ENCODE measurements at places on chromosomes 1 and 21.

- peak; percentile 76 for DNase-seq
Observed at GRCh38 chr1:202599669-202600431, 110.4 kb downstream of the SYT2 start.

GRCh38 chr1:75470448-75470847, 140.5 kb downstream of the SLC44A5 start:
- no peak for DNase-seq

GRCh38 chr1:115729756-115730155, 38.8 kb downstream of the CASQ2 start:
- peak; percentile 60 for DNase-seq

DNA sequence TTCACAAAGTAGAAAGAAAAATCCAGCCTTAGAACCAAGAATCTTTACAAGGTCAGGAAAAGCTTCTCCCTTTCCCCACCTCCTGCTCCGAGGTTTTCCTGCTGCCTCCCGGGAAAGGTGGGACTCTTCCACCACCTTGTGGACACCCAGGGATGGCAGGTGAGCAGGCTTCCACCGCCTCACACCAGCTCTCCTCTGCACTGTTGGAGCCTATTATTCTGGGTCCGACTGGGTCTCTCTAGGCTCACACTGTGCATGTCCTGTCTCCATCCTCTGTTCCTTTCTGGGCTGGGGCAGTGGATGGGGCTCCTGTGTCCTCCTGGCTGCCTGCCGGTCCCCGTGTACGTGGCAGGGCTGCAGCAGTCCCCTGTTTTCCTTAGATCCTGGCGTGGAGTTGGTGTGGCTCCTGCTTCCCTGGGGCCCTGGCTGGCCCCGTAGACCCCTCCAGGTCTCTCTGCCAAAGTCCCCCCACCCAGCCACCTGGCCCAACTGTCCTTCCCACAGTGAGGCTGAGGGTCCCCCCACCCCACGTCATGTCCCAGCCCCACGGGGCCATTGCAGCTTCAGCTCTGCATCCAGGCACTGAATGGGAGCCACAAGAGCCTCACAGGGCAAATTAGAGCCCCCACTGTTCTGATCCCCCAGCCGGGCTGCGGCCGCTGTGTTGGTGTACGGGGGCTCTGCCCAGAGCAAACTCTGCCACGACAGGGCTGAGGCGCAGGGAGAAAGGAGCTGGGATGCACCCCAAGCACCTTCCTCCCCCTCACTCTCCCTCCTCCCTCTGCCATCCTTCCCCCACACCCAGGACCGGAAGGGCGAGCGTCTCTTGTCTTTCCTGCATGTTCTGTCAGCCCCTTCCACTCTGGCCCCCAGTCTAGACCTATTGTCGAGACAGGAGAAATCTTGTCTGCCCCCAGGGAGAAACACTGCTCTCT, 3.3 kb upstream of the SLC45A1 start:
- peak; percentile 72 for DNase-seq

- DNase-seq = peak; percentile 40
Observed at GRCh38 chr1:246784621-246785493, 60.6 kb downstream of the SCCPDH start.

- no peak for DNase-seq
Observed at GRCh38 chr1:204647805-204648153, 37.8 kb downstream of the LRRN2 start.

DNA sequence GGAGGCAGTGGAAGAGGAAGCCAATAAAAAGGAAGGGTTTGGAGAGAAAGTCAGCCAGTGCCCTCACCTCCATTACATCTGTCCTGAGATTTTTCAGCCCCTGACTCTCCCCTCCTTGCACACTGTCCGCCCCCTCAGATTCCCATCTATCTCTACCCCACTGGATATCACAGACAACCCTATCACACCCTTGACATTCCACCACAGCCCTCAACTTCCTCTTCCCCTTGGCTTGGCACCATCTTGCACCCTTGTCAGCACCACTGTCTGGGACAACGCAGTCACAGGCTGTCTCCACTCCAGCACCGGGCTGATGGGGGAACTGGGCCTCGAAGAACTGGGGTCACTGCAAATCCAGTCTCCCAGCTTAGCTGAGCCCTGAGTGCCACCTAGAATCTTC, 14.2 kb upstream of the PLEKHA6 start:
- no peak for DNase-seq

DNA sequence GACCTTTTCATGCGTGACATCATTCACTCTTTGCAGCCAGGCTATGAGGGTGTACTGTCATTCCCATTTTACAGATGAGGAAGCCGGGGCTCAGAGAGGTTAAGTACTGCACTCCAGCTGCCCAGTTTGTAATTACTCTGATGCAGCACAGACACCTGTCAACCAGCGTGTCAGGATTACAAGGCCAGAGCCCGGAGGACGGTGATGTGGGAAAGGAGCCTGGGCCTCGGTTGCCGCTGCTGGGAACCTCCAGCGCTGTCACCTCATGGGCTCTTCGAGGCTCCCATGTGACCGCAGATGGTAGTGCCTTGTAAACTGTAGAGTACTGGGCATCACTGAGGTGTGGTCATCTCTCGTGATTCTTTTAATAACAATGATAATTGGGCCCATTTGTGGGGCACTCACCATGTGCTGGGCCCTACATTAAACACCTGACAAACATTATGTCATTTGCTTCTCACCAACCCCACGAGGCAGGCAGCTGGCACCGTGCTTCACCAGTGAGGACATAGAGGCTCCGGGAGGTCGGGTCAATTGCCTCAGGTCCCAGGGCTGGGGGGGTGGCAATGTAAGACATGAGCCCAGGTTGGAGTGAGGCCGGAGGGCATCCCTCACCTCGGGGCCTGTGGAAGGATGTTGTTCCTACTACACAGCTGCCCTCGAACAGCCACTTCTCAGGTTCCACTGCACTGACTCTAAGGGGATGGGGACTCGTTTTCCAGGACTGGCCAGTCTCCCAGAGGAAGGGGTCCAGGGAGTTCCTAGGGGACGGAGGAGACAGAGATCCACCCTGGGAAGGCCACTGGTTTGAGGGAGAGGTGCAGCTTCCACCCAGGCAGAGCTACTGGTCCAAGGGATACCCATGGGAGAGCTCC, 42.8 kb upstream of the PADI1 start:
- DNase-seq = no peak

- DNase-seq = no peak
Observed at GRCh38 chr21:16323596-16323995, 593.8 kb downstream of the USP25 start.

Measured in suppressor macrophage (primary cell).